CD4-positive, alpha-beta T cell treated with Interleukin-17A for 1 hour (primary cell): ENCODE measurements at places on chromosomes 2 and 18.

DNA sequence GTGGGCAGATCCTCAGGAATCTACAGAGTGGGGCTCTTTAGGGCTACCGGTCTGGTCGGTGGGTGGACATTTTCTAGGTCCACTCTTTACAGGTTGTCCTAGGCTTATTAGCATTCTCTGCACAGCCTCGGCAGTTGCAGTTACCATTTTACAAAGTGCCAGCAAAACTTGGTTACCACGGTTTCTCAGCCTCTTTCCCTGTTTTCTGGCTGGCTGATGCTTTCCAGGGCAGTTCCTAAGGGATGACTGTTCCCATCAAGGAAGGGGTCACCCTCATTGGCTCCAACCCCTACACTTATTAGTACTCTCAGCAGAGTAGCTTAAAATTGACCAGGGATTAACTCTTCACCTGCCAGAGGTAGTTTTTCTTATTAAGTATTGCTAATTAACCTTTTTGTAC is 2.0 kb upstream of the AQP4 start:
- DNase-seq, result no peak

DNA sequence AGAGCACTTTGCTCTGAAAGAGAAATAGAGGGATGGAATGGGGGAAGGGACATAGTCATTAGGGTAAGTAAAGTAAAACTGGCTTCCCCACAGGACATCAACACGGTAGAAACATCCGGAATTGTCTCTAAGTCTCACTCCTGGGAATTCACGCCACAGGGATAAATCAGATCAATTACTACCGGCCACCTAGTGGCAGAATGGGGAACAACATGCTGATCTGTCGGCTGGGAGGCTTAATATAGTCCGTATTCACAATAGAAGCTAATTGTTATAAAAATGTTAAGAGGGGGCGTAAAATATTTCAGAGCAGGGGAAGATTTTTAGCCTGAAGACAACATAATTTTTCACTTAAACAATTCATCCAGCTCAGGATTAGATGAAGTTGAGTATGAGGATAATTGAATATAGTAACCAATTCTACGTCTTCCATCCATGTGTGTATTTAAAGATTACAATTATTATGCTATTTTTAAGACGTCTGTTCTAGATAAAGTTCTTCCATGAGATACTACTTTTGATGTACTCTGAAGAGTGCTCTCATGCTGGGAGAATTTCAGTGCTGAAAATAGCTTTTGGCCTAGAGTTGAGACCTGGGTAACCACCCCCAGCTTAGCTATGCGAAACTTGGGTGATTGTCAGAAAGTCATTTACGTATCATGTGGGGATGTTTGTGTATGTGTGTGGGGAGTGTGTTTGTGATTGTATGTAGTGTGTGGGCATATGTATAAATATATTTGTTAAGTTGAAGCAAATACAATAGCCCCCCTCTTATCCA is 65.7 kb downstream of the LRRTM1 start:
- no peak for DNase-seq

- DNase-seq, result no peak
Observed at GRCh38 chr2:186913870-186914269, 64.9 kb upstream of the ZSWIM2 start.

- DNase-seq, result no peak
Observed at GRCh38 chr2:70715071-70715985, 52.7 kb downstream of the ADD2 start.

DNA sequence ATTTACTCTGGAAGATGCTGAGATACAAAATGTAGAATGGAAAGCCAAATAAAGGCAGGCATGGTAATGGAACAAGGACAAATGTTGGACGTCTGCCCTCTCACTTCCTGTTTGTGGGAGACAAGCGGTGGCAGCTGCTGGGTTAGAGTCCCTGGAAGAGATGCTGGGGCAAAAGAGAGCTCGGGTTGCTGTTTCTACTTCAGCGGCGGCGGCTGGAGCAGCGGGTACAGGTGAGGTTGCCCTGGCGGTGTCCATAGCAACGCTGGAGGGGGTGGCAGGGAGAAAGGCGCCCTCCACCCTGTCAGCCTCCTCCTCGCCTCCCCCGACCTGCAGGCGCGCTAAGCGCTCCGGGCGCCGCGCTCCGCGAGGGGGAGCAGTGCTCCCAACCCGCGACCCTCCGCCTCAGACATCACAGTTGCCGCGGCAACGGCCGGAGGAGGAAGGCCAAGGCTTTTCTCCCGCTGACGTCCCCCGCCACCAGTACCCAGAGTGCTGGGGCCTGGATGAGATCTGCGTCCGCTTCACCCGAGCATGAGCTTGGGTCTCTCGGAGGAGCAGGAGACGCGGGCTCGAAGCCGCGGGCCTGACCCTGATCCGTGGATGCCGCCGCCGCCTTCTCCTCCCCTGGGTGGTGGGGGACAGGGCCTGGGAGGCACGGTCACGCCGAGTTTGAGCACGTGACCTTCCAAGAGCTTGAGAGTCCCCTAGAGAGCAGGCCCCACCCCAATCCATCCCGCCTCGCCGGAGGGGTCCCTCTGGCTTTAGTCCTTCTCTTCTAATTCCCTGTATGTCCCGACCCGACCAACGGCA is 65.6 kb downstream of the NOL4 start:
- DNase-seq, result no peak

- no peak for DNase-seq
Observed at GRCh38 chr2:100902817-100903405, 83.0 kb downstream of the NPAS2 start.

GRCh38 chr2:176020400-176020799 is 18.3 kb upstream of the LNPK start:
- no peak for DNase-seq

GRCh38 chr18:61817086-61817485 is 75.7 kb downstream of the RNF152 start:
- no peak for DNase-seq

GRCh38 chr2:10160203-10160955 is 37.8 kb downstream of the RRM2 start:
- no peak for DNase-seq

DNA sequence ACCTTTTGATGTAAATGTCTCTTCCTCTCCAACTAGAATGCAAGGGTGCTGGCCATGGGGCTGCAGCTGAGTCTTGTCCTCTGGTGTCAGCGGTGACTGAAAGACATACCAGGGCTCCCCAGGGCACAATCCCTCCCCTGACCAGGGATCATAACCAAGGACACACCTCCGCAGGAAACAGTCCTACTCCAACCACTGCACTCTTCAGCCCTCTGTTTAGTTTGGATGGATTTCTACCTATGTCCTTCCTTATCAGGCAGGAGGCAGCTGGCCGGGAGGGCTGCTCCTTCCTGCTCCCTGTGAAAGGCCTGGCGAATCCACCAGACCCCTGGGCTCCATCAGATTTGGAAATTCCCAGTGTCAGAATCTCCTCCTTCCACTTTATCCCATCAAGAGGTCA is 185.2 kb upstream of the ID2 start:
- DNase-seq, result no peak

GRCh38 chr2:212960336-212960735 is 191.1 kb downstream of the IKZF2 start:
- DNase-seq, result no peak

- DNase-seq, result no peak
Observed at GRCh38 chr2:80830891-80831290, 526.3 kb upstream of the LRRTM1 start.
